Large intestine (tissue), 12 donors: ENCODE measurements at places on chromosomes 5 and 9.

DNA sequence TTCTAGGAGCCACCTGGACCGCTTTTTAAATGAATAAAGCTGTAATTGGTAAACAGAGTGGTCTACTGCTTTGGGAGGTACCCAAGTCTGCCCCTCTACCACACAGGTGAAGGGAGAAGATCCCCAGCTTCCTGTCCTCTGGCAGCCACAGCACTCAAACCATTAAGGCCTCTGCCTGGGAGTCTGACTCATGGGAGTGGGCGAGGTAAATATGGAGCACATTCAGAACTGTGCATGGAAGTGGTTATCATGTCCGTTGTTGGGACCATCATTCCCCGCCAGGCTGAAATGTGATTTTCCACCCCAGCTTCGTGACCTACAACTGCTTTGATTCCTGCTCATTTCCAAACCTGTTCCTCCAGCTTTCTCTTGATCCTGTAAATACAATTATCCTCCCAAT is 59.5 kb upstream of the ALDH1B1 start:
- DNase-seq = no peak

GRCh38 chr9:93043122-93043521 is 15.4 kb upstream of the SUSD3 start:
- DNase-seq = no peak

DNA sequence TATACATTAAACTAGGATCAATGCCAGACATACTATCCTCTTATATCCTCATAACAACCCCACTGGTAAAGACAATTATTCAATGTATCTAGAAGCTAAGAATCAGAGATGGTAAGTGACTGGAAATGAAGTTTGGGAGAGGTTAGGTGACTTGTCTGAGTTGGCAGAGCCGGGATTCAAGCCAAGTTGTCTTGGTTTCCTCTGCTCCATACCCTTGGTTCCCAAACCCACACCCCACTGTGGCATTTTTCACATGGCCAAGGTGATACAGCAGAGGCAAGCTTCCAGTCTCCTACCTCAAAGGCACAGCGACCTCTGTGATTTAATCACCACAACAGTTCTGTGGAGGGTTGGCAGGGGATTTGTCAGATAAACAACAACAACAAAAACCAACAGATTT is 34.7 kb upstream of the ADRB2 start:
- DNase-seq = no peak

DNA sequence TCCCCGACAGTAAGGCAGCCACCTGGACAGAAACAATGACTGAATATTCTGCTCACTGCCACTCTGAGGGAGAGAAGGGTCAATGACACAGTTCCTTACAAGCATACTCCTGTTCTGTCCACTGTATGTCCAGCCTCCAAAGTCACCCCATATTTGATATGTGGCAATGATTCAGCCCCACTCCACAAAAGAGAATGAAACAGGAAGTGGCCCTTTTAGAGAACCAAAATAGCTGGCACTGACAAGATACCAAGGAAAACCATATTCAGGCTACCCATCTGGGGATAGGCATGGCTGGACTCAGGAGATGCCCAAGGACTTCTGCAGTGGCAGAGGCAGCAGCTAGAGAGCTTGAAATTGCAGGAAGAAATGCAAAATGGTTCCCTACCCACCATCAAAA is 12.8 kb upstream of the GFRA3 start:
- DNase-seq = no peak

DNA sequence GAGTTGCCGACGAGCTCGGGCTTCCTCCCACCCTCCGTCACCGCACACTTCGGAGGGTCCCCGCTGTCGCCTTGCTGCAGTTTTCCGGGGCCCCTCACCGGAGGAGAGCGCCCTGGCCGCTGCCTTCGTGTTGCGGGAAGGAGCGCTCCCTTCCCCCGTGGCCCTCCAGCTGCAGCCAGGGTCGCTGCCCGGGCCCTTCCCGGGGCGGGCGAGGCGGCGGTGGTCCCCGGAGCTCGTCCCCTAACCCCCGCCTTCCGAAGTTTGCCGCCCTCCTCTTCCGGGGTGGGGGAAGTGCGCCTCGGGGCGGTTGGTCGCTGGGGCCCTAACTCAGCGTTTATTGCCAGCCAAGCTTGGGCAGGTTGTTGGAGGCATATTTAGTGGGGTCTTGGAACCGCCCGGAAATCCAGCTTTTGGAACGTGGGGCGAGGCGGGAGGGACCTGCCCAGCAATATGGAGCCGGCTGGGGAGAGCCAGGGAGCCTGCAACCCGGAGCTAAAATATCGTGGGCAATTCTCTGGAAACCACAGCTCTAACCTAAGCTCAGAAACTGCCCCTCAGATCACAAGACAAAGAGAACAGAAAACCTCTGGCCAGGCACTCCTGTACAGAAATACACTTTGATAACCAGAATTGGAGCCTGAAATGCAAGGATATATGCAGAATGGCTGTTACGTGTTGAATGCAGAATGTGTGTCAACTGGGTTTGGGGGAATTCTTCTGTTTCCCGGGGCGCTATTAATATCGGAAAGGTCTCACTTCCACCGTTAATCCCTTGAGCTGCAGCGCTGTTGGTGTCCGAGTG is 890 bp downstream of the PIK3R1 start:
- DNase-seq = peak; percentile 71

DNA sequence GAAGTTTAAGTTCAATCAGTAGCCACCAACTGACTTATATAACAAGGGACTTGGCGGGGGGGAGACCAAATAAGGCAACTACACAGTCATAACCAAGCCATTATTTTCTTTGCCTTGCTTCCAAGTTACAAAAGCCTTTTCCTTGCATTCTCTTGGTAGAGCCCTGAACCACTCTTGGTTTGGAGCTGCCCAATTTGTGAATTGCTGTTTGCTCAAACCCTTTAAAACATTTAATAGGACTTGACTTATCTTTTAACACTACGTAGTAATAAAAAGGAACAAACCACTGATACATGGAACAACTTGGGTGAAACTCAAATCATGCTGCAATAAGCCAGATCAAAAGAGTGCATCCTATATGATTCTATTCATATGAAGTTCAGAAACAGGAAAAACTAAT is 31.7 kb upstream of the MSH3 start:
- no peak for DNase-seq

GRCh38 chr5:177980743-177981151 is 15.3 kb downstream of the PROP1 start:
- no peak for DNase-seq

DNA sequence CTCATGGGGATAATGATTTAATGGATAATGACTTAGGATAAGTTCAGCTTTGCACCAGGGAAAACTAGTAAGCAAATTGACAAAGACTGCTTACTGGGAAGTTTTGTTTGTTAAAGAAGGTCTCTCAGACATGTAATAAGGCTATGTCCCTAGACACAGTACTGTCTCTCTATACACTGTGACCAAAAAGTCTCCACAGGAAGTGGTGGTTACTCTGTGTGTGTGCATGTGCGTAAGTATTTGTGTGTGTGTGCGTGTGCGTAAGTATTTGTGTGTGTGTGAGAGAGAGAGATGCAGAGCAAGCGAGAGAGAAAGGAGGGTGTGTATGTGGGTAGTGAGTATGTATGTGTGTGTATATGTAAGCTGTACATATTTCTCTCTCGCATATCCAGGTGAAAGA is 229.6 kb downstream of the GLIS3 start:
- no peak for DNase-seq

DNA sequence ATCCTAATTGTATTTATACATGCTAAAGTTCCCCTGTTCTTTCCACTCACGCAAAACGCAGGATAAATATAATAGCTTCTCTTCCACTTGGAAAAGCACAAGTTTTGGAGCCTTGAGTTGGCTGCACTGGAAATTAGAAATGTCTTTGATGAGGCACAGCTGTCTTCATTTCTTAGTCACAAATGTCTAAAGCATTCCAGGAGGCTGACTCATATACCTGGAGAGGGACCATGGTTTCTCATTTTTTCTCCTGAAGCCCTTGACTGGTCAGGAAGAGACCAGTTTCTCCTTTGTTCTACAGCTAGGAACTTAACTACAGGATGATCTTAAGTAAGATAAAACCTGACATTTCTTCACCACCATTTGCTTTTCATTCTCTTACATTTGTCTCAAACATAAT is 16.2 kb downstream of the MTX3 start:
- no peak for DNase-seq

DNA sequence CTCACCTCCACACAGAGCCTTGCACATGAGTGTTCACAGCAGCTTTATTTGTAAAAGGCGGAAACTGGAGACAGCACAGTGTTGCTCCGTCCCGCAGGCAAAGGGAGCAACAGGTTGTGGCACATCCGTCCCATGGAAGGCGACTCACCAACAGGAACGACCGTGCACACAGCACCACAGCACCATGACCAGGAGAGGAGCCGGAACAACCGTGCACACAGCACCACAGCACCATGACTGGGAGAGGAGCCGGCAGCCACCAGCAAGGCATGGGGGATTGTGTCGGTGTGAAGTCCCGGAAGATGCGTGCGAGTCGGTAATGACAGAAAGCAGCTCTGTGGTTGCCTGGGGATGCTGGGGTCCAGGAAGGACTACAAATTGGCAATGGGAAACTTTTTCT is 158.5 kb downstream of the C9orf50 start:
- no peak for DNase-seq

DNA sequence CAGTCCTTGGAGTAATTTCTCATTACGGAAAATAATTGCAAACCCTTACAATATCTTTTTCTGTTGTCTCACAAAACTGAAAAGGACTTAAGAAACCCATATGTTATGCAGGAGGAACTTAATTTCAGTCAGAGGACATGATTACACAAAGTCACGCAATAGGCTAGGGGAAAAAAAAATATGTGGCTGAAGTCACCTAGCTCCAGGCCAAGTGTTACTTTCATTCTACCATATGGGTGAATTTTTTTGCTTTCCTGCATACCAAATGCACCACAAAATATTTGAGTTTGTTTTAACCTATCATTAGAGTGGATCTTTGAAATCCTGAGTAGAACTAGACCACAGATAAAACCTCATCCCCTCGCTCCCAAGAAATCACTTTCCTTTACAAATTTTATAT is 523.5 kb downstream of the CAAP1 start:
- no peak for DNase-seq

DNA sequence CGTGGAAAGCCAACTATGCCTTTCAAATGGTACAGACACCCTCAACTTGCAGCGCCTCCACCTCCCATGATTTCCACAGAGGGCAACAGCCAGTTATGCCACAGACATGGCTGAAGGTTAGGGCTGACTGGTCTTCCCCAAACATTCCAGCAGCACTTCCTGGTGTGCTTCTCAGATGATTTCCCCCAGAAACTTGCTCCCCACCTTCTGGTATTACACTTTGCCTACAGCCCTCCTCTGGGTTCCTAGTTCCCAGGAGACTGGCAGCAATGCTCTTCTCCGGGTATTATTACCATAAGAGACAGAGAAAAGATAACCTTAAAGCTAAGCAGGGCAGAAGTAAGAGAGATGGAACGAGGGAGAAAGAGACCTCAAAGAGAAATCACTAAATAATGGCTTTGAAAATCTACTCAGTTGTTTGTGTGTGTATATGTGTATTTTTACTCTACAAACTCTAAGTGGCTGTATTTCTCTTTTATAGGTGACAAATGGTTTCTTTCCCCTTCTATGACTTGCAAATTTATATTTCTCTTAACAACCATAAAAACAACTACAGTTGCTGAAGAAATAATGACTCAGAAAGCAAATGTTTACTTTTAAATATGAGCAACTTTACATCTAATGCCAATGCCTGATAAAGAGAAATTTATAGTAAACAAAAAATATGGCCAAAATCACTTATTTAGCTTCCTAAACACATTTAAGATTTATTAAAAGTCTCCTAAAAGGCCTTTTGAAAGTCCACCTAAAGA is 133.8 kb downstream of the PDE4D start:
- DNase-seq = no peak

DNA sequence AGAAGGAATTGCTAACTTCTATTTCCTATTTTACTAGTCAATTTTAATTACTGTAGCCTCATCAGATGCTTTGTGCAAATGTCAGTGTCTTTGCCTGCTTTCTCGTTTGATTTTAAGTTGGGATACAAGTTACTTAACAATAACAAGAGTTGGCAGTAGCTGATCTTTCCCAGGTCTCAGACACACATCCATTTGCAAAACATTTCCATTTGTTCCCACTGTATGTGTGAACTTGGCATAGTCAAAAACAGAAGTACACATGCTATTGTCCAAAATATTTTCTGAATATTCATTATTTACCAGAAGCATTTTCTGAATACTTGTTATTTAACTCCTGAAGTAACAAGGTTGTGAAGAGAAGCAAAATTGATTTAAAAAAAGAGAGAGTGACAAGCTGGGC is 35.0 kb upstream of the NAA35 start:
- DNase-seq = no peak

DNA sequence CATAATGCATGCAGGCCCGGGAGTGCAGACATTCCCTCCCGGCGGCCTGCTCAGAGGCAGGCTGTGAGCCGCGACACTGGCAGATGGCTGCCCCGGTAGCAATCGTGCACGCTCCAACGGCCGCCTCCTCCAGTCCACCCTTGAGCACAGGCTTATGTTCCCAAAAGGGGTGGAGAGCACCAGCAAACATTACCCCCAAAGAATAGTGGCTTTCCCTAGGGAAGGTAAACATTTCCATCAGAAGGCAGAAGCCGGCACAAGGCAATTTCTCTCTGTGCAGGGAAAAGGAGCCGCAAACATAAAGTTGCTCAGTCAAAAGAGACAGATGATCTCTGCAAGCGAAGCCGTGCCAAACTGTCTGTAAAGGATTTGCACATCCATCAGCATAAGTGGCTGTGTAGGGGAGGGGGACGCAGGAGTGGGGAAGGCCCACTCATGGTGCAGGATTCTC is 92.5 kb downstream of the SIL1 start:
- DNase-seq = no peak

GRCh38 chr9:82490019-82490499 is 501.5 kb downstream of the SPATA31D1 start:
- no peak for DNase-seq

DNA sequence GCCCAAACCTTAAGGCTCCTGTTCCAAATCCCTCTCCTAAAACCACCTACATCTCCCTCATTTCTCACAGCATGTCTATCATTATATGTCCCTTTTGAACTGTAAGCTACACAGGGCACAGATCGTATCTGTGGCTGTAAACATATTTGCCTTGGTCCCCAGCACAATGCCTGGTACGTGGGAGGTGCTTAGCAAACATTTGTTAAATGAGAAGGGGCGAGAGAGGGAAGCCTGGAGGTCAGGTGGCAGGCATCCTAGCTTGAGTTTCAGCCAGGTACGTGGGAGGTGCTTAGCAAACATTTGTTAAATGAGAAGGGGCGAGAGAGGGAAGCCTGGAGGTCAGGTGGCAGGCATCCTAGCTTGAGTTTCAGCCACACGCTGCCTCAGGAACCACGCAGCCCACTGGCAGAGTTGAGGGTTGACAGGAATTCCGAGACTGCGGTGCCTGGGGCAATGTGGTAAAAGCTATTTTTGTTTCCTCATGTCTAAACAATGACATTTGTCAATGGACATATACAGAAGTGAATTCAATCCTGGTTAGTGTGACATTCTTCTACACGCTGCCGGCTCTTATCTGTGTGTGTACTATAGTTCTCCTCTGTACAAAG is 113.6 kb downstream of the EFNA5 start:
- DNase-seq = no peak
